Activated T-cell treated with anti-CD3 and anti-CD28 coated beads, Interleukin-2, amount 50 U/mL, for 24 hours (primary cell): ENCODE measurements at places on chromosomes 12 and 14.

DNA sequence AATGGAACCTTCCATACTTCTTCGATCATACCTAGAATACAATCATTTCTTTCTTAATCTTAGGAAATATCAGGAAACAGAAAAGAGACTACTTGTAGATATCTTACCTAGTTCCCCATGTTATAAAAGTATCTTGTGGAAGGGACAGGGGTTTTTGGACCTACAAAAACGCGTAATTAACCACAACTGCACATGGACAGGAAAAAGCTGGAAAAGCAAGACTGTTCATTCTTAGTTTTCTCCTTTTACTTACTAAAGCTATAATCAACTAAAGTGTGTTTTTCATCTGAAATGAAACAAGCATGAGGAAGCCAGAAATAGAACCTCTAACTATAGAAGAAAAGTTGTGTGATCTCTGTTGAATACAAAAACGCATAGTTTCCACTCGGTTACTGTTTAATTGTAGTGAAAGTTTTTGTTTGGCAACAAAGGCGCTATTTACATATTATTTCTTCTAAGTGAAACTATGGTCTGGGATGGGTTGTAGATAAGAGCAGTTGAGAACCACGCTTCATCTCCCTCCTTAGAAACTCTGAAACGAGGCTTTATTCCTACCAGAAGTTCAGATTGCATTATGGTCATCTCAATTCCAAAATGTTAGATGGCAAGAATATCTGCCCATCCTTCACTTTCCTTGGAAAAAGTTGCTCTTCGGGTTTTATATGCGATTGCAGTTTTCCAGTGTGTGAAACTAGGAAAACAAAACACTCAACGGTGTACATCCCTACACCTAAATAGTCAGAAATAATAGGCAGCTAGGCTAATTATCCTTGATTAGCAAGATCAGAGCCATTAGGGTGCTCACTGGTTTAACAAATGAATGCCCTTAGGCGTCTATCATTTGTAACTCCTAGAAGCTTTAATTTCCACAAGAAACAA is 1.1 kb downstream of the BCAT1 start:
- H3K36me3 ChIP-seq: peaks cover 12% of the 10 kb centered on the region
- H3K4me3 ChIP-seq: peak overlapping the region; percentile 81

DNA sequence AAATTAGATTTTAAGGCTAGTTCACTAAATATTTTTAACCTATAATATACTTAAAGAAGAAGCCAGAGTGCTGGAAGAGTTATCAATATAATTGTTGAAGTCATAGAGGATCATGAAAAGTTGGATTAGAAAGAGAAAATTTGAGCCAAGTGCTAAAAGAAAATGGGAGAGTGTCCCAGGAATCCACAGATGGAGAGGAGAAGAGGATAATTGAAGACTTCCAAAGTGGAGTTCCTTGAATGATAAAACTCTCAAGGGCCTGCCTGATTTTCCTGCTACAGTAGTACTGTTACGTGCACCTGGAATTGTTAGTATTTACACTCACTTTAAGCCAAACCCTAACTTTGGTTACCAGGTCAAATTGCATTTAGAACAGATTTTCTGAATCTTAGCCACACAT is 113.2 kb downstream of the MSRB3 start:
- no peaks in the 10 kb centered on the region for H3K27me3 ChIP-seq
- H3K36me3 ChIP-seq: no peaks in the 10 kb centered on the region
- no peaks in the 10 kb centered on the region for H3K4me1 ChIP-seq
- H3K4me3 ChIP-seq: no peak overlapping the region
- no peak overlapping the region for H3K27ac ChIP-seq
- DNase-seq: no peak

GRCh38 chr12:109937371-109937770 is 37.3 kb downstream of the TCHP start:
- no peak for DNase-seq
- no peak overlapping the region for H3K27ac ChIP-seq
- peaks cover 80% of the 10 kb centered on the region for H3K36me3 ChIP-seq
- H3K4me1 ChIP-seq: no peaks in the 10 kb centered on the region

- H3K36me3 ChIP-seq: no peaks in the 10 kb centered on the region
- no peak for DNase-seq
- H3K4me3 ChIP-seq: no peak overlapping the region
- H3K27ac ChIP-seq: no peak overlapping the region
These were observed 119.7 kb downstream of the PTCSC3 start for GRCh38 chr14:36056845-36057244.

- no peak overlapping the region for H3K4me3 ChIP-seq
- no peaks in the 10 kb centered on the region for H3K27me3 ChIP-seq
- H3K27ac ChIP-seq: peak overlapping the region; percentile 80
- H3K4me1 ChIP-seq: peaks cover 42% of the 10 kb centered on the region
- H3K36me3 ChIP-seq: peaks cover 46% of the 10 kb centered on the region
These were observed 8.7 kb downstream of the TBC1D15 start for GRCh38 chr12:71848212-71848611.

DNA sequence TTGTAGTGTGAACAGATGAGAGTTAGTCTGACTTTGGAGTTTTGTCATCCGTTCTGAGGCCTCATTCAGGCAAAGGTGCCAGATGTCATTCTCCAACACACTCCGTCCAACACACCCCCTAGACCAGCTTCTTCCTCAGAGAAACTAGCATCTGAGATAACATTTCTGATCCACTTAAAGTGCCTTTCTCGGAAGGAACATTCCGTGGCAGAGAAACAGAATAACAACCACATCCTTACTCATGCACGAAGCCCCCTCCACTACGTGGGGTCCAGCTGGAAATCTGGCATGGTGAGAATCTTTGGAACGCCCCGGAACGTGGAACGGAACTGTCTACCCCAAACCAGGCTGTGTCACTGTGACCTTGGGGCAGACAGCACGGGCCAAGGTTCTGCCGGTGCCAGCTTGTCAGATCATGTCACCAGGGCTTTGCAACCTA is 17.0 kb upstream of the BCL7A start:
- no peak overlapping the region for H3K4me3 ChIP-seq
- peaks cover 27% of the 10 kb centered on the region for H3K4me1 ChIP-seq
- no peak for DNase-seq
- H3K27me3 ChIP-seq: peaks cover 15% of the 10 kb centered on the region
- no peaks in the 10 kb centered on the region for H3K36me3 ChIP-seq

- DNase-seq: no peak
- H3K4me1 ChIP-seq: no peaks in the 10 kb centered on the region
- no peak overlapping the region for H3K27ac ChIP-seq
- H3K27me3 ChIP-seq: no peaks in the 10 kb centered on the region
- peaks cover 5% of the 10 kb centered on the region for H3K36me3 ChIP-seq
- H3K4me3 ChIP-seq: no peak overlapping the region
These were observed 73.4 kb downstream of the C12orf42 start for GRCh38 chr12:103422328-103422727.

DNA sequence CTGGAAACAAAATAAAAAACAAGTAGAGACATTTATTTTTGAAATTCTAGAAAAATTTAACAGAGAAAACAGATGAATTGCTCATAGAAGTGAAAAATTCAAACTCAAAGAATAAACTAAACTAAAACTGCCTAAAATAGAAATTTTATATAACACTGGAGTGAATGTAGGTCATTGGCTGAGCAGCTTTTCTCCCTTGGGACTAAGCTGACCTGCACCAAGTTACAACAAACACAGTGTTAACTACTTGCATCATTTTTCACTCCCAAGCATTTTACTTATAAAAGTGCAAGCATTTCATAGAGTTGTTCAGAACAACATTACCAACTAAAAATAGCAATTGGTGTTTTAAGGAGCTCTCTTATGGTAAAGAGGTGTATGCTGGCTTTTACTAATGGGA is 298.1 kb downstream of the MED13L start:
- no peaks in the 10 kb centered on the region for H3K27me3 ChIP-seq
- no peak for DNase-seq
- H3K4me3 ChIP-seq: no peak overlapping the region

GRCh38 chr12:52798671-52799504 is 3.0 kb upstream of the KRT3 start:
- no peak overlapping the region for H3K27ac ChIP-seq
- H3K4me3 ChIP-seq: no peak overlapping the region
- H3K27me3 ChIP-seq: no peaks in the 10 kb centered on the region
- DNase-seq: no peak
- no peaks in the 10 kb centered on the region for H3K36me3 ChIP-seq

DNA sequence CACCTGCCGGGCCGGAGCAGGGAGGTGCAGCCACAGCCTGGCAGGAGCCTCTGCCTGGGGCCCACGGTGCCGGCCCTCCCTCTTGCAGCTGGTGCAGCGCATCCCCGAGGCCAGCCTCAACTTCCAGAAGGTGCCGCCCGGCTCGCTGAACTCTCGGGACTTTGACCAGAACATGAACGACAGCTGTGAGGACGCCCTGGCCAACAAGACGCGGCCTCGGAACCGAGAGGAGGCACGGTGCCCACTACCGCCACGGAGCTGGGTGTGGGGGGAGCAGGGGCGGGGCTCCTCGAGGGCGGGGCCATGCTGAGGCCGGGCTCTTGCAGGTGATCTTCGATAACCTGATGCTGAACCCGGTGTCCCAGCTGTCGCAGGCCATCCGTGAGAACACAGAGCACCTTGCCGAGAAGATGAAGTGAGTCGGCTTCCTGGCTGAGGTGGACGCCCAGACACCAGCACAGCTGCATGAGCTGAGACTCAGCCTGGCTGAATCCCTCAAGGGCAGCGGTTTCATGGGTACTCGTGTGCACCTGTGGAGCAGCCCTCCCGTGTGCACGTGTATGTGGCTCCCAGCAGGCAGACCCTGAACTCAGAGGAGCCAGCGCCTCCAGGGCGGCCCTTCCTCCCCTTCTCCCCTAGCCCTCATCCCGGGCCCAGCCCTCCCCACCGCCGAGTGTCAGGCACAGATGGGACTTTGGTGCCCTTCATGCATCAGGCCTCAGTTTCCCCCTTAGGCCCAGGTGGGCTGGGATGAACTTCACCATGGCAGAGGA is 28.6 kb downstream of the CEP170B start:
- H3K27me3 ChIP-seq: no peaks in the 10 kb centered on the region
- no peak for DNase-seq
- H3K27ac ChIP-seq: no peak overlapping the region
- H3K4me1 ChIP-seq: no peaks in the 10 kb centered on the region
